CD4-positive, alpha-beta T cell treated with Interleukin-21 for 1 hour (primary cell): ENCODE measurements at places on chromosomes 6 and 20.

DNA sequence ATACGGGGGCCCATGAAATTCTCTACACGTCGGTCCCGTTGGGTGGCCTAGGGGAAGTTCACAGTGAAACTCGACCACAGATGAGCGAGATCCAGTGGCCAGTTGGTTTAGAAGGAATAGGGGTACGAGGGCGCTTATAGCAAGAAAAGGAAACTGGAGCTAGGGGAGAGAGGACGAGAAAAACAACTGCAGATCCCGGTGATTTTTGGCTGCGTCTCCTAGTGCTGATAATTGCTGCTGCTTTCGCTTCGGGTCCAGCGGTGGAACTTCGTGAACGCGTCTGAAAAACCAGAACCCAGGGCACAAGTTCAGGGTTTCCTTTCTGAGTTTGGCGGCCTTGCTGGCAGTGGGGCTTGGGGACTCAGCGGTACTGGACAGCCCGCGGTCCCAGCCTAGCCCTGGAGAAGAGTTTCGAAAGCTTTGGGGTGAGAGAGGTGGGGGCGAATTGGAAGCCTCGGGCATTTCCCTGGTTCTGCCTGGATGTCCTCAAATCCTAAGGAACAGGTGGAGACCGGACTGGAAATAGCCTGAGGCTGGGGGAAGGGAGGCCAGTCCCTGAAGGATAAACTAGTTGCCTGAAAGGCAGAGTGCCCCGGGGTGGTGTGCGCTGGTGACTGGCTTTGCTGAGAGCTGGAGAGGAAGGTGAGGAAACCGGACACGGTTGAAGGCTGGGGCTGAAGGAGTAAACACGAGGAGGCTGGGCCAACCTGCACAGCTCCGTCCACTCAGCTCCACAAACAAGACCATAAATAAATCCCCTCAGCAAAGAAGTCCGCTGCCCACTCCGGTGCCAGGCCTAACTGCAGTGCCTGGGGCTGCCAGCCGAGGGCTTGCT lies 793 bp downstream of the GMPR start:
- DNase-seq, result no peak

GRCh38 chr6:149318581-149319286 lies 1.2 kb downstream of the TAB2 start:
- peak; percentile 70 for DNase-seq

GRCh38 chr6:30763618-30764489 lies 19.5 kb upstream of the IER3 start:
- DNase-seq, result no peak

- peak; percentile 14 for DNase-seq
Observed at GRCh38 chr6:131923356-131923755, 27.8 kb downstream of the CCN2 start.

GRCh38 chr6:115363379-115363778 lies 697.3 kb downstream of the FRK start:
- no peak for DNase-seq

DNA sequence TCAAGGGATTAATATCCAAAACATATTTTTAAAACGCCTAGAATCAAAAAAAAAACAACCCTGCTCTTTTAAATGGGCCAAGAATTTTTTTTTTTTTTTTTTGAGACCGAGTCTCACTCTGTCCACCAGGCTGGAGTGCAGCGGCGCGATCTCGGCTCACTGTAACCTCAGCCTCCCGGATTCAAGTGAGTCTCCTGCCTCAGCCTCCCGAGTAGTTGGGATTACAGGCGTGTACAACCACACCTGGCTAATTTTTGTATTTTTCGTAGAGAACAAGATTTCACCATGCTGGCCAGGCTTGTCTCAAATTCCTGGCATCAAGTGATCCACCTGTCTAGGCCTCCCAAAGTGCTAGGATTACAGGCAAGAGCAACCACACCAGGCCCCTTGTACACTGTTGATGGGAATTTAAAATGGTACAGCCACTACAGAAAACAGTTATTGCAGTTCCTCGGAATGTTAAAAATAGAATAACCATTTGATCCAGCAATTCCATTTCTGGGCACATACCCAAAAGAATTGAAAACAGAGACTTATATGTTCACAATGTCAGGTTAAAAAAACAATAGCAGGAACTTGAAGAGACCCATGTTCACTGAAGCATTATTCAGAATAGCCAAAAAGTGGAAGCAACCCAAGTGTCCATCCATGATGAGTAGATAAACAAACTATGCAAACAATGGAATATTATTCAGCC lies 3.1 kb upstream of the MYL9 start:
- no peak for DNase-seq

- DNase-seq, result no peak
Observed at GRCh38 chr6:157748839-157749571, 74.0 kb upstream of the SNX9 start.

GRCh38 chr6:167479901-167480648 lies 155.2 kb downstream of the TTLL2 start:
- DNase-seq, result no peak

- DNase-seq, result no peak
Observed at GRCh38 chr20:37276494-37277252, 12.8 kb upstream of the MANBAL start.

GRCh38 chr20:8213270-8213669 lies 81.2 kb downstream of the PLCB1 start:
- no peak for DNase-seq

GRCh38 chr20:10131732-10132345 lies 86.8 kb upstream of the SNAP25 start:
- DNase-seq, result no peak

DNA sequence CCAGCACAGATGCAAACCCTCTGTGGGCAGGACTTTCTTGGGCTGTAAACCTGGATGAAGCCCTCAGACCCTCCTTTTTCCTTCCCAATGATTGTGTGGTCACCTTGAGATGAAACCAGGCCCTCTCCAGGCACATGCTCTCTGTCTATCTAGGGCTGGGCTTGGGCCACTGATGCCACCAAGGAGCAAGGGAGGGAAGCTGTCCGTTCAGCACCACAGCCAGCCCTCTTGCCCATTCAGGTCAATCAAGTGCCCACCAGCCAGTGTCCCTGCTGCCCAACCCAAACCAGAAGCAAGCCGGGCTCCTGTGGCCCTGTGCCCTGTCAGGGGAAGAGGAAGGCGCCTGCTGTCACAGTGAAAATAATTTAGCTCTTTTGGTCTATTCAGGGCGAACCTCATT lies 8.0 kb downstream of the STMN3 start:
- no peak for DNase-seq

- no peak for DNase-seq
Observed at GRCh38 chr6:148104131-148104530, 238.5 kb upstream of the SASH1 start.

DNA sequence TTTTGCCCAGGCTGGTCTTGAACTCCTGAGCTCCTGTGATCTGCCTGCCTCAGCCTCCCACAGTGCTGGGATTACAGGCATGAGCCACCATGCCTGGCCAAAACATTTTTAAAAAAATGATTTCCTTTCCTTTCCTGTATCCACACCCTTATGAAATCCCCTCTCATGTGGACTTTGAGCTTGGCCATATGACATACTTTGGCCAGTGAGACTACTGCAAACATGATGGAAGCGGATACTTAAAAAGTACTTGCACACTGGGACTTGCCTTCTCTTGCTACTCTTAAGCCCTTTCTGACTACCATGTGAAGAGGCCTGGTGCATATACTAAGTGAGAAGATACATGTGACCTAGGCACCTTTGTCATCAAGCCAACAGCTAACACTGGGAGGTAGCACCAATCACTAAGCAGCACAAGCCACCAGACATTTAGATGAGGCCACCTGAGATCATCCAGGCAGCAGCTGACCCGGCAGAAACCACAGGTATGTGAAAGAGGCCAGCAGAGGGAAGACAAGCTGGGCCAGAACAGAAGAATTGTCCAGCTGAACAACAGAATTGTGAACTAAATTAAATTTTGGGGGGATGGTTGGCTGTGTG lies 78.5 kb upstream of the HDAC2 start:
- DNase-seq, result no peak

DNA sequence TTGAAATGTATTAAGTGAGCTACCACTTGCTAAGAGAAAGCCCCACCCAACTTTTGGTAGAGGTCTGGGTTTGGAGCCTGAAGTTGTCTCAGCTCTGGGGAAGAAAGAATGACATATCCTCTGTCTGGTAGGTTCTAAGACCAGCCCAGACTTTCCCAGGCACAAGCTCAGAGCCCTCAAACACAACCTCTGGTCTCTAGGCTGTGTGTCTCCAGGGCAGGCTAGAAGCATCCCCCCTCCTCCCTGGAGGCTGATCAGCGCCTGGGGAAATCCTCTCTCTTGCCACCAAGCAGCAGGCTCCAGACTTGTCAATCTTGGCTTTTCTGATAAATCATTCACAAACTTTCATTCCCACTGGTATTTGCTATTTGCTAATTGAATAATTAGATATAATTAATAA lies 226.5 kb upstream of the CST7 start:
- no peak for DNase-seq

DNA sequence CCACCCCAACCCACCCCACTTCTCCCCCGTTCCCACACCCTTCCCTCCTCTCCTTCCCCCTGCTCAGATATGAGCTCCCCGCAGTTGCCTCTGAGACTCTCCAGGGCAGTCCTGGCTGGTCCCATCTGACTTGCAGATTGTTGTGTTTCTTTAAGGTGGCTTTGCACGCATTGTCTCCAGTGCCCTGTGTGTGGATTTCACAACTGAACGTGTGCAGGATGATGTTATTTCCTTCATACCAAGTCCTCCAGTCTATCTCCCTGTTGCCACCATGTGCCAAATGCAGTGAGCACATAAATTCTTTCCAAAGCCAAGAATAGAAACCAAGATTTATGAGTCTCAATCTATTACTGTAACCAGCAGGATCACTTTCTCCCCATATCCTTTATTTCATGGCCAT lies 79.1 kb downstream of the TMEM242 start:
- no peak for DNase-seq

DNA sequence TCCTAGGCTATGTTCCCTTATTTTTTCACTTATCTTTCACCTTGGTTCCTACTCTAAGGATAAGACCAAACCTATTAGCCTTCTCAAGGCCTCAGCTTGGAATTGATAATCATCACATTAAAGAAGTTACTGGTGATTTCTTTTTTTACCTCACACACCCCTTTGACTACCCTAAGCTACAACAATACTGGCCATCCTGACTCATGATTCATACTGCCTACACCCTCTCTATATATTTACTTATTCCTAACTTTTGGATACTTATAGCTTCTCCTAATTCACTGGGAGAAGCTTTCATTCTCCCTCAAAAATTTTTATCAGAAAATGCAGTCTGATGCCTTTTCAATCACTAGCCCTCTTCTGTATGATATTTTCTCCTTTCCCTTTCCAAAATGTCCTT lies 256.1 kb downstream of the TBX18 start:
- no peak for DNase-seq

DNA sequence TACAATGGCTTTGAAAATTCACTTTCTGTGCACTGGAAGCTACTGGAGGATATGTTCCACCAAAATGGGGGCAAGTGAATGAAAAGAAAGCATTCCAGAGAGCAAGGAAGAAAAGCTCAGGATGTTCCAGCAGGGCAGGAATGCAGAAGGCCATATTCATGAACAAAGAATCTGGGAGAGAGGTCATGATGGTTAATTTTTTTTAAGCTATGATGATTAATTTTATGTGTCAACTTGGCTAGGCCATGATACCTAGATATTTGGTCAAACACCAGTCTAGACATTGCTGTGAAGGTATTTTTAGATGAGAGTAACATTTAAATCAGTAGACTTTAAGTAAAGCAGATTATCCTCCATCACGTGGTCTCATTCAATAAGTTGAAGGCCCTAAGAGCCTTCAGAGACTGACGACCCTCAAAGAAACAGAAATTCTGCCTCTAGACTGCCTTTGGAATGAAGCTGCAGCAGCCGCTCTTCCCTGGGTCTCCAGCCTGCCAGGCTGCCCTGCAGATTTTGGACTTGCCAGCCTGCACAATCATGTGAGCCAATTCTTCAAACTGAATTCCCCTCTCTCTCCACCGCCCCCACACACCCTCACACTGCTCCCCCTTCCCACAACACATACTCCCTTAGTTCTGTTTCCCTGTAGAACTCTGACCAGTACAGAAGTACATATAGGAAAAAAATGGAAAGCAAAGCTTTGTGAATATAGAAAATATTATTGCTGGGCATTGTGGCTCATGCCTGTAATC lies 20.1 kb upstream of the GCM1 start:
- DNase-seq, result no peak
